ENCODE measurements at places on chromosomes 12 and 14.
A peak's percentile ranks its signal among the peaks of the same experiment; 100 is the strongest.

- peak; percentile 26 for DNase-seq
Measured at GRCh38 chr14:106436310-106436905, 910.0 kb downstream of the TMEM121 start.

- no peak for DNase-seq
Measured at GRCh38 chr14:37437490-37437889, 157.6 kb downstream of the FOXA1 start.

DNA sequence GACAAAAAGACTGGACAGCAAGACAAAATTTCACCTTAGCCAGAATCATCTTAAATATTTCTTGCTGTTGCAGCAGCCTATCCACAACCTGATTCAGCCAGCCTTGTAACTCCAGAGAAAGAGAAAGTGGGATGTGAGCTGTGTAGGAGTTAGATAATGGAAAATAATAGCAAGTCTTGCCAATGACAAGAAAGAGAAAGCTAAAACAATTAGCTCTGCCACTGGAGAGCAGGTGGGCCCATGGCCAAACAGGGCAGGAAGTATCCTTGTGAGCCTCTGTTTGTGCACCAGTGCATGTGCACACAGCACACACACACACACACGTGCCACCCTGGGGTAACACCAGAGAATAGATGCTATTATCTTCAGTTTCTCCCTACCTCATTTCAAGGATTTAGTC is 106.0 kb upstream of the CCDC196 start:
- DNase-seq, result no peak

DNA sequence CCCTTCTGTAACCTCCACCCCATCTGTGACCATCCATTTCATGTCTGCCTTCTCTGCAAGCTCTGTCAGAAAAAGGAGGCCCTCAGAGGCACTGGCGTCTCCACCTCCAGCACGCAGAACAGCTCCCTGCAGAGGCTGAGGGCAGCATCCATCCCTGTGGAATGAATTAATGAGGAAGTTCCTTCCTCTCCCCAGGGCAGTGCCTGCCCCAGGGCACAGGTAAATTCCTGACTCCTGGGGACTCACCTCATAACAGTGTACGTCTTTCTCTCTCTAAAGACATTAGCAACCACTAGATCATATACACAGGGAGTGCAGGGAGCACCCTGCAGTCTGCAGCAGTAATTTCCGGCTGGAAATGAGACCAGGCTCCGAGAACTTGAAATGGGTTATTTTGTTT is 155.0 kb upstream of the TMEM132C start:
- DNase-seq, result no peak

DNA sequence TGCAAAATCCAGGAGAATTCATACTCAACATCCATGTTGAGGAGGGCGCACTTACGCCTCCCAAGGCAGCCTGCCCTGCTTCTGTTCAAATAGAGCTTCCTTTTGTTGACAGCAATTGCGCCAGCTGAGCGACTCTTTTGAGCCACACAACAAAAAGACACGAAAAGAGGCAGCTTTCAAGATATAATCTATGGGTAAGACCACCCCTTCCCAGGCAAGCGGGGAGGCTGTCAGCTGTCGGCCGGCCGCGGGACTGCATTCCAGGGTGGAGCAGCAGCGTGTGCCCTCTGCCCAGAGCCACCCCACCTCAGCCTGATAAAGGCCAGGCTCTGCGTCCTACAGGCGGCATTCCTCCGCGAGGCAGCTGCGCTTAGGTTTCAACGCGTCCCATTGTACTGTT is 15.8 kb upstream of the STAB2 start:
- DNase-seq, result no peak

- no peak for DNase-seq
Measured at GRCh38 chr14:34340025-34340625, 121.9 kb downstream of the SPTSSA start.

- DNase-seq, result no peak
Measured at GRCh38 chr14:103697603-103698379, 17.5 kb downstream of the XRCC3 start.
